ENCODE measurements at places on chromosomes 7 and 10.

GRCh38 chr10:106440767-106441166 lies 723.7 kb downstream of the SORCS1 start:
- H3K27ac ChIP-seq: no peak overlapping the region
- DNase-seq: no peak
- H3K4me3 ChIP-seq: no peak overlapping the region
- H3K36me3 ChIP-seq: no peaks in the 10 kb centered on the region
- no peaks in the 10 kb centered on the region for H3K4me1 ChIP-seq
- H3K27me3 ChIP-seq: no peaks in the 10 kb centered on the region

- H3K36me3 ChIP-seq: peaks cover 6% of the 10 kb centered on the region
- peak; percentile 41 for DNase-seq
- H3K4me1 ChIP-seq: peaks cover 3% of the 10 kb centered on the region
- H3K27me3 ChIP-seq: no peaks in the 10 kb centered on the region
Observed at GRCh38 chr7:39659356-39660013, 36.1 kb downstream of the RALA start.

DNA sequence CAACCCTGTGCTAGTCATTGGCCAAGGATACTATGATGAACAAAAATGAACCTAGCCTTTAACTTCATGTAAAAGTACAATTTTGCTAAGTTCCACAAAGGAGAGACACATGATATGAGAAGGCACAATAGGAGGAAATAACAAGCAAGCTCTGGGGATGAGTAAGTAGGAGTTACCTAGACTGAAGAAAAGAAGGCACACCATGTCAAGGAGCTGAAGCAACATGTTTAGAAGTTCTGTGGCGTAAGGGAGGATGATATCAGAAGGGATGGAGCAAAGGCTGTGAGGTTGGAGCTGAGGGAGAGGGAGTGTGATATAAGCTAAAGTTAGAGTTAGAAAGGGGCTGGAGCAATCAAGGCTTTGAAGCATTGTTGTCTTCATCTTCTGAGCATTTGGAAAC lies 25.6 kb downstream of the KIFBP start:
- H3K36me3 ChIP-seq: peaks cover 30% of the 10 kb centered on the region
- peak overlapping the region; percentile 16 for H3K27ac ChIP-seq
- H3K4me3 ChIP-seq: no peak overlapping the region
- DNase-seq: peak; percentile 66

GRCh38 chr7:35757574-35757973 lies 43.3 kb upstream of the SEPTIN7 start:
- no peak overlapping the region for H3K27ac ChIP-seq
- DNase-seq: no peak
- peaks cover 21% of the 10 kb centered on the region for H3K4me1 ChIP-seq

GRCh38 chr10:55631071-55631654 lies 729.9 kb downstream of the ZWINT start:
- H3K4me1 ChIP-seq: no peaks in the 10 kb centered on the region
- DNase-seq: no peak
- no peak overlapping the region for H3K4me3 ChIP-seq
- H3K27ac ChIP-seq: no peak overlapping the region
- no peaks in the 10 kb centered on the region for H3K27me3 ChIP-seq
- H3K36me3 ChIP-seq: no peaks in the 10 kb centered on the region

- H3K4me1 ChIP-seq: no peaks in the 10 kb centered on the region
- H3K36me3 ChIP-seq: no peaks in the 10 kb centered on the region
- H3K27ac ChIP-seq: no peak overlapping the region
- no peak overlapping the region for H3K4me3 ChIP-seq
Observed at GRCh38 chr10:69262292-69262751, 16.0 kb upstream of the HK1 start.

GRCh38 chr10:47381103-47381395 lies 3.0 kb downstream of the ZNF488 start:
- H3K4me3 ChIP-seq: no peak overlapping the region
- peaks cover 2% of the 10 kb centered on the region for H3K4me1 ChIP-seq
- H3K27ac ChIP-seq: no peak overlapping the region
- H3K27me3 ChIP-seq: peaks cover 59% of the 10 kb centered on the region

- no peak overlapping the region for H3K4me3 ChIP-seq
- DNase-seq: no peak
- H3K27me3 ChIP-seq: peaks cover 19% of the 10 kb centered on the region
Observed at GRCh38 chr10:47225219-47225927, 74.6 kb upstream of the GDF10 start.

- H3K27me3 ChIP-seq: no peaks in the 10 kb centered on the region
- no peak for DNase-seq
- no peak overlapping the region for H3K27ac ChIP-seq
- H3K4me3 ChIP-seq: no peak overlapping the region
Observed at GRCh38 chr10:69049566-69049961, 38.3 kb upstream of the SRGN start.

- peak overlapping the region; percentile 91 for H3K27ac ChIP-seq
- H3K4me3 ChIP-seq: peak overlapping the region; percentile 88
- no peaks in the 10 kb centered on the region for H3K27me3 ChIP-seq
Observed at GRCh38 chr7:98282703-98283102, 1.2 kb downstream of the BRI3 start.

DNA sequence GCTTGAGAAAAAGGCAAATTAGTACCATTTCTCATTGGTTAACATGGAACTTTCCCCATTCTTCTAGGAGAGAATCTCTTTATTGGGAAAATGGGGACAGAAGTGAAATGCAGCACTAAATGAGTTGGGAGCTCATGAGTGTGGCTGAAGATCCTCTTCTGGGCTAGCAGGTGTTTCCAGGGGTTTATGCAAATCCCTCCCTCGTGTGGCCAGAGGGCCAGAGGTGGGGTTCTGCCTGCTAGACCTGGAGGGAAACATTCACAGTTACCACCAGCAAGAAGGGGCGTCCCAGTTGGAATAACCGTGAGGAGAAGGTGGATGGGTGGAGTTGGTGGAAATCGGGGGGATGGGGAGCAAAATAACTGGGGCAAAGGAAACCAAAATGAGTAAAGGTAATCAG lies 235.9 kb downstream of the KLF6 start:
- 0 out of 2 replicates have a peak overlapping the region, but pooled peaks have one; percentile 27 for H3K27ac ChIP-seq
- no peaks in the 10 kb centered on the region for H3K36me3 ChIP-seq
- H3K4me1 ChIP-seq: peaks cover 10% of the 10 kb centered on the region
- no peak for DNase-seq

GRCh38 chr7:610531-611280 lies 91.1 kb upstream of the PDGFA start:
- peak; percentile 12 for DNase-seq
- H3K36me3 ChIP-seq: no peaks in the 10 kb centered on the region
- H3K4me1 ChIP-seq: no peaks in the 10 kb centered on the region
- no peak overlapping the region for H3K4me3 ChIP-seq
- H3K27me3 ChIP-seq: no peaks in the 10 kb centered on the region

- H3K4me3 ChIP-seq: no peak overlapping the region
- H3K36me3 ChIP-seq: no peaks in the 10 kb centered on the region
- no peak overlapping the region for H3K27ac ChIP-seq
- no peaks in the 10 kb centered on the region for H3K27me3 ChIP-seq
- no peaks in the 10 kb centered on the region for H3K4me1 ChIP-seq
Observed at GRCh38 chr7:118327174-118327573, 102.7 kb downstream of the ANKRD7 start.

- no peaks in the 10 kb centered on the region for H3K36me3 ChIP-seq
- no peaks in the 10 kb centered on the region for H3K27me3 ChIP-seq
- DNase-seq: no peak
- no peaks in the 10 kb centered on the region for H3K4me1 ChIP-seq
- no peak overlapping the region for H3K4me3 ChIP-seq
Observed at GRCh38 chr7:7675686-7676085, 35.1 kb downstream of the UMAD1 start.

GRCh38 chr7:75808106-75808505 lies 5.5 kb downstream of the CCL24 start:
- H3K36me3 ChIP-seq: no peaks in the 10 kb centered on the region
- DNase-seq: no peak
- no peaks in the 10 kb centered on the region for H3K4me1 ChIP-seq
- peaks cover 9% of the 10 kb centered on the region for H3K27me3 ChIP-seq
- H3K4me3 ChIP-seq: no peak overlapping the region

- no peak overlapping the region for H3K4me3 ChIP-seq
- H3K27ac ChIP-seq: no peak overlapping the region
- no peak for DNase-seq
- H3K36me3 ChIP-seq: no peaks in the 10 kb centered on the region
Observed at GRCh38 chr10:59131666-59132065, 44.8 kb upstream of the PHYHIPL start.

- no peak for DNase-seq
- no peaks in the 10 kb centered on the region for H3K4me1 ChIP-seq
- H3K27ac ChIP-seq: no peak overlapping the region
- H3K4me3 ChIP-seq: no peak overlapping the region
- H3K36me3 ChIP-seq: no peaks in the 10 kb centered on the region
- H3K27me3 ChIP-seq: no peaks in the 10 kb centered on the region
Observed at GRCh38 chr10:82267960-82268359, 393.0 kb downstream of the NRG3 start.

GRCh38 chr7:81846398-81846797 lies 76.6 kb upstream of the HGF start:
- no peak overlapping the region for H3K27ac ChIP-seq
- H3K27me3 ChIP-seq: no peaks in the 10 kb centered on the region
- H3K4me1 ChIP-seq: no peaks in the 10 kb centered on the region
- H3K36me3 ChIP-seq: no peaks in the 10 kb centered on the region
- no peak overlapping the region for H3K4me3 ChIP-seq

- no peak overlapping the region for H3K27ac ChIP-seq
- H3K27me3 ChIP-seq: no peaks in the 10 kb centered on the region
- no peak for DNase-seq
- H3K4me3 ChIP-seq: no peak overlapping the region
- H3K36me3 ChIP-seq: peaks cover 33% of the 10 kb centered on the region
- H3K4me1 ChIP-seq: no peaks in the 10 kb centered on the region
Observed at GRCh38 chr7:2384354-2385243, 18.8 kb upstream of the CHST12 start.

- no peaks in the 10 kb centered on the region for H3K4me1 ChIP-seq
- H3K36me3 ChIP-seq: no peaks in the 10 kb centered on the region
- H3K27me3 ChIP-seq: peaks cover 86% of the 10 kb centered on the region
- no peak overlapping the region for H3K4me3 ChIP-seq
- no peak overlapping the region for H3K27ac ChIP-seq
Observed at GRCh38 chr7:27194686-27195379, 5.1 kb downstream of the HOXA13 start.
